Stimulated activated CD8-positive, alpha-beta memory T cell treated with anti-CD3 and anti-CD28 coated beads, Interleukin-4, amount 100 ng/mL, for 1 hour (primary cell): ENCODE measurements at places on chromosomes 11 and 22.

DNA sequence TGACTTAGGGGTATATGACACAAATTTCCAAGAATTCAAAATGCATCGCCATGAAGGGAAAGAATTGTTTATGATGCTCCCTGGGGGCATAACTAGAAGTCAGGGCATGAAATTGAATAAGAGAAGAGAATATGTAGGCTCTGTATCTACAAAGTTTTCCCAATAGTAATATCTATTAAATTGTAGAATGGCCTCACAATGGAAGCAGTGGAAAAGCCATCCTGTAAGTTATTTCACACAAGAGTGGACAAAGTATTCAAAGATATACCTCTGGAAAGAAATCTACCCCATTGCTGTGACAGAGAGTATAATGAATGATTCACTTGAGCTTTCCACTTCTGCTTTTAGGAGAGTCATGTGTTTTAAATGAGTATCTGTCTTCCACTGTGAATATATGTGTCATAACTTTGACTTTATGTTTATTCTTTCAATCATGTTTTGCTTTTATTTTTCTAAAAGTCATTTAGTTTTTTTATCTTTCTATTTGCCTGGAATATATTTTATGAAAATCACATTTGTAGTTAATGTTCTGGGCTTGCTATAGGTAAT lies 65.7 kb upstream of the DDI1 start:
- no peak for DNase-seq

DNA sequence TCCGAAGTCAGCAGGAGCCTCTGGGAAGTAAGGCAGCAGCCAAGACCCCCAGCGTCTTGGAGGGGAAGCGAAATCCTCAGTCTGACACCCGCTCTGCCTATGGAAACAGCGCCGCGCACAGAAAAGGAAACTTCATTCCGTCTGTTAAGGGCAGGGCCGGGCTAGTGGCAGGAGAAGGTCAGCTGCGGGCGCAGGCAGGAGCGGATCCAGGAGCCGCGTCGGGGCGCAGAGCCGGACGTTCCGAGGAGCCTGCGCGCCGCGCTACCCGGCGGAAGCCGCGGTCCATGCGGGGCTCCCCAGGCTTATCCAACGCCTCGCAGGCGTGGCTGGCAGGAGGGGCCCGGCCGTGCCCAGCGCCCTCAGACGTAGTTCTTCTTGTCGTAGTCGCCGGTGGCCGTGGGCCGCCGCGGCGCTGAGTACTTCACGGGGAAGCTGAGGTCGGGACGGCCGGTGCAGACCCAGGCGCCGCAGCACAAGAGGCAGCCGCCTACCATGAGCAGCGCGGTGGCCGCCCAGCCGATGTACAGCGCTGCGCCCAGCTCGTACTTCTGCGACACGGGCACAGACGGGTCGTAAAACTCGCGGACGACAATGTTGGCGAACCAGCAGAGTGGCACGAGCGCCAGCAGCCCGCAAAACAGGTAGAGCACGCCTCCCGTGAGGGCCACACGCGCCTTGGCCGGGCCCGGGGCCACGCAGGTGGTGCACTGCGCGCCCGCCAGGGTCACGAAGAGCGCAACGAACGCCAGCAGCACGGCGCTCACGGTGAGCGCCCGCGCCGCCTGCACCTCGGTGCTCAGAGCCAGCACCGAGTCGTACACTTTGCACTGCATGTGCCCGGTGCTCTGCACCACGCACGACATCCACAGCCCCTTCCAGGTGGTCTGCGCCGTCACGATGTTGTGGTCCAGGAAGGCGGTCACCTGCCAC lies 705 bp downstream of the CLDN5 start:
- no peak for DNase-seq

GRCh38 chr22:46800102-46800857 lies 37.8 kb downstream of the TBC1D22A start:
- DNase-seq = no peak

- DNase-seq = no peak
These were observed 1.4 kb upstream of the CASP5 start for GRCh38 chr11:105024394-105024793.

GRCh38 chr11:90332415-90332814 lies 109.6 kb upstream of the CHORDC1 start:
- DNase-seq = no peak

DNA sequence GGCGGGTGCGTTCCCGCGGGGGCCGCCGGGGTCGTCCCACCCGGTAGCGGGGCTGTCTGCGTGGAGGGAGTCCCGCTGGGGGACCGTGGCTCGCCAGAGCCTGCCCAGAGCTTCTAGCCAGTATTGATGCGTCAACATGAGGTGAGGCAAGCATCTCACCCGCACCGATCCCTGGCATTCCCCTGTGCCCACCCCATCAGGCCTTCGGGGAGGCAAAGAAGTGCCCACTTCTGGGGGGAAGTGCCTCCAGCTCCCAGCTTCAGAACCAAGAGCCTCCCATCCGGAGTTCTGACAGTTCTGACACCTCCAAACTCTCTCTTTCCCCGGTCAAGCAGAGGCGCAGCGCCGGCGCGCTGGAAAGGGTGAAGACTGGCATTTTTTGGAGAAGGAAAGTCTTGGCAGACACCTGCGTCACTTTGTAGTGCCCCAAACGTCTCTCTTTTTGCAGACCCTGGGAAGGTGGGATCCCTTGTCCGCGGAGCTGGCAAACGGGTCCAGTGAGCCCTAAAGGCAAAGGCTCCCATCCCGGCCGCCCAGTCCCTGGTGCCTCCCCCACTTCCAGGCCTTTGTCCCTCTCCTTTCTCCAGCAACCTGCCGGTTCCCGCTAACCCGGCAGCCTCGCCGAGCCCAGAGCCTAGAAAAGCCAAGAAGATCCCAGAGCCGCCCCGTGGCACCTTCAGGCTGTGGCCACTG lies 3.2 kb upstream of the PAX6 start:
- no peak for DNase-seq
